ENCODE measurements at places on chromosomes 6 and 20.

DNA sequence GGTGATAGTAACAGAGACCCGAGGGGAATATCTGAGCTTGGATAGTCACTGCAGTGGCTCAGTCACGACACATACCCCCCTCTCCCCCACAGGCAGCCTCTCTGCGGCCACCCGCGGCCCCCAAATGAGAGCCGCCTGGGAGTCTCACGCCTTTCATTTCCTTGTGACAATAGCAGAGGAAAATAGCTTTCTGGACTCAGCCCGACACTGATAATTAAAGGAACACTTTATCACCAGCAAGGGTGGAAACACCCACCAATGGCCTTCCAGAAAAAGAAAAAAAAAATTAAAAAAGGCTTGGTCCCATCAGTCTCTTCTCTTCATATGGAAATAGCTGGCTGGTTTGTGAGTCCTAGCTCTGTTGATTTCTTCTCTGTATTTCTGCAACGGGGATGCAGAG is 35.1 kb upstream of the KCNG1 start:
- DNase-seq, result no peak

- DNase-seq, result no peak
Measured at GRCh38 chr6:160420969-160421556, 72.9 kb downstream of the SLC22A3 start.

DNA sequence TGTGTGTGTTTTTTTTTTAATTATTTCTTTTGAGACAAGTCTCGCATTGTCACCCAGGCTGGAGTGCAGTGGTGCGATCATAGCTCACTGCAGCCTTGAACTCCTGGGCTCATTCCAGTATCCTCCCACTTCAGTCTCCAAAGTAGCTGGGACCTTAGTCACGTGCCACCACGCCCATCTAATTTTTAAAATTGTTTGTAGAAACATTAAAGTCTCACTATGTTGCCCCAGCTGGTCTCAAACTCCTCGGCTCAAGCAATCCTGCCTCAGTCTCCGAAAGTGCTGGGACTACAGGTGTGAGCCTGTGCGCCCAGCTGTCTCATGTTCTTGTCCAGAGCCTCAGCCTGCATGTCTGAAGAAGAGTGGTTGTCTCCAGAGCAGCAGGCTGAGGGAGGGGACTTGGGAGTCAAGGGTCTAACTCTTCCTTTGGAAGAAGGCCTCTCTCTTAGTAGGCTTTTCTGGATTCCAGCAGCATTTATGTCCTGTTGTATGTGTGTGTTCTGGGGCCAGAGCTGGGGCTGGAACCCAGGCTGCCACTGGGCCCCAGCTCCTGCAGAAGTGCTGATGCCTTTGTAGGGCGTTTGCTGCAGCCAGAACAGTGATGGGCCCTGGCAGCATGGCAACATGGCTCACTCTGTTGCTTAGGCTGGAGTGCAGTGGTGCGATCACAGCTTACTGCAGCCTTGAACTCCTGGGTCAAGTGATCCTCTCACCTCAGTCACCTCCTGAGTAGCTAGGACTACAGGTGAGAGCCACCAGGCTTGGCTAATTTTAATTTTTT is 5.4 kb downstream of the DNMT3B start:
- no peak for DNase-seq

GRCh38 chr20:48725555-48725991 is 102.2 kb downstream of the PREX1 start:
- peak; percentile 55 for DNase-seq

DNA sequence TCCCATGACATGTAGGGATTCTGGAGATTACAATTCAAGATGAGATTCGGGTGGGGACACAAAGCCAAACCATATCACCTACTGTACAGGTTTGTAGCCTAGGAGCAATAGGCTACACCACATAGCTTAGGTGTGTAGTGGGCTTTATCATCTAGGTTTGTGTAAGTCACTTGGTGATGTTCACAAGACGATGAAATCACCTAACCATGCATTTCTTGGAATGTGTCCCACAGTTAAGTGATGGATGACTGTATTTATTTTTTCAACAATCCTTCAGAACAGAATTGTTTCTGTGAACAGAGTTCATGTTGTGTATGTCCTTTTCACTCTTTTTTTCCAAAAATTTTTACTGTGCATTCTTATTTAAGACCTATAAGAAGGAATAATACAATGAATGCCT is 76.1 kb downstream of the DTD1 start:
- DNase-seq, result no peak

GRCh38 chr6:167293088-167293589 is 2.0 kb downstream of the UNC93A start:
- no peak for DNase-seq

- DNase-seq, result no peak
Measured at GRCh38 chr6:14470671-14471070, 353.1 kb downstream of the CD83 start.

GRCh38 chr20:63658749-63659187 is 656 bp downstream of the RTEL1 start:
- no peak for DNase-seq

DNA sequence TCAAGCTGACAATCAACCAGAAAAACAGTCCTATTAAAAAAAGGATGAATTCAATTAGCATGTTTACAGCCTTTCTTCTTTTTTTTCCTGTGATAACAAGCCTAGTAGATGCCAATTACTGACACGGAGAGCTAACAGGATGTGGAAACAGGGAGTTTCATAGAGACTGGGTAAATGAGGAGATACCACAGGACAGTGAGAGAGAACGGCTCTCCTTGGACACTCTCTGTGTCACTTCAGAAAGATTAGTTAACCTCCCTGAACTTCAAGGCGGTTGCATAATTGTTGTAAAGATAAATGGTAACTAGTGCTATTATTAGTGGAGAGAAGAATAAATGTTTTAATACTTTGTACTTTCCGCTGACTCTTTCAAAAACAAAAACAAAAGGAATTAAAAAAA is 14.8 kb downstream of the SLC17A5 start:
- no peak for DNase-seq

Measured in T1000 (cell line).